Activated naive CD4-positive, alpha-beta T cell treated with anti-CD3 and anti-CD28 coated beads, Interleukin-2, amount 10 ng/mL, durations not matched to agents 5 hours and 36 hours (primary cell): ENCODE measurements at places on chromosomes 12 and 14. TPM values are rescaled to one million over a fixed set of nuclear protein-coding genes. Genes with fewer than 3 reads are reported as not detected.

The DDX47 gene
- total RNA-seq, result 63.1 TPM

The GPR84 gene
- total RNA-seq, result 0.31 TPM

The GPR132 gene
- total RNA-seq, result 45.0 TPM

The NAV3 gene
- not detected for total RNA-seq

The MYF5 gene
- not detected for total RNA-seq
